ENCODE measurements at places on chromosomes 4 and X.

- DNase-seq = peak; percentile 46
These were observed 11.8 kb upstream of the DCUN1D4 start for GRCh38 chr4:51831133-51831532.

DNA sequence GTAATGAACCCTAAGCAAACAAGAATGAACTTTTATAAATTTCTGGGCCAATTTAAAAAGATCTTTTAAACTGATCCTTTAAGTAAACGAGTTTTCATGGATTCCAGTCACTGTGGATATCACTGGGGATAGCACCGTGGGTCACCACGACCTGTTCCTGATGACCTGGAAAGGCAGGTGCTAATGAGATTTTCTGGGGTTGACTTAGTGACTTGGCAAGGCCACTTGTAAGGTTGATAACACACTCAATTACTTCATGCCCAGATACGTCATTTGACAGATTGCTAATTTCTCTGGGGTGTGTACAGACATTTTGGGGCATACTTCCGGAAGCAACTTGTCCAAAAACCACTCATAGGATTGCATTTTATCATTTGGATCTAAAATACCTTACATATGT, 24.5 kb downstream of the PDLIM3 start:
- no peak for DNase-seq

GRCh38 chrX:106919932-106920452, at the start of gene CLDN2:
Gene CLDN2 (plus strand): TSS chrX:106920402. CDS start chrX:106928229, 7,827 bp downstream.
- DNase-seq = no peak

DNA sequence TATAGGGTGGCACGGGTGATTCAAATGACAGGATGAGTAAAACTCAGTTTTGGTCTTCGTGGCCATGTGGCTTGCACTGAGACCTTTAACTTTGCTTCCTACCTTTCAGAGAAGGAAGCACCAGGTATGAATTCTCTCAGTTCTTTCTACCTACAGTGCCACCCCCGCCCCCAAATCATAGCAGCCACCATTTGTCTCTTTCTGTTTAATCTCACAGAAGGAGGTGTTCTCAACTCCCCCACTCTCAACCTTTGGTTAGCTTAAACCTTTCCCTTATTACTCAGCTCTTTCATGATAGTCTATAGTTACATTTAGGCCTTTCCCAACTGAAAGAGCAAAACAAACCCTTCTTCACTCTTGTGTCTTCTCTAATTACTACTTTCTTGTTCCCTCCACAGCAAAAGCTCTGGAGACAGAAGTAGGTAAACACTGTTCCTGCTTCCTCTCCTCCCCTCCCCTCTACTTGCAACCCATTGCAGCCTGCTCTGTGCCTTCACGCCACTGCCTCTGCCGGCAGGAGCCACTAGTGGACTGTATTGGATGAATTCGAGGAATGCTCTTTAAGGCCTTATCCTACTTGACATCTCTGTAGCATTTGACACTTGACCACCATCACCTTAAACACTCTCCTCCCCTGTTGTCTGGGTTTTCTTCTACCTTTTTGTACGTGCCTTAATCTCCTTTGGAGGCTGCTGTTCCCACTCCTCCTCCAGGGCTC, 123.7 kb downstream of the AFF1 start:
- no peak for DNase-seq
